Naive thymus-derived CD4-positive, alpha-beta T cell (primary cell): ENCODE measurements at places on chromosomes 6 and 20.

DNA sequence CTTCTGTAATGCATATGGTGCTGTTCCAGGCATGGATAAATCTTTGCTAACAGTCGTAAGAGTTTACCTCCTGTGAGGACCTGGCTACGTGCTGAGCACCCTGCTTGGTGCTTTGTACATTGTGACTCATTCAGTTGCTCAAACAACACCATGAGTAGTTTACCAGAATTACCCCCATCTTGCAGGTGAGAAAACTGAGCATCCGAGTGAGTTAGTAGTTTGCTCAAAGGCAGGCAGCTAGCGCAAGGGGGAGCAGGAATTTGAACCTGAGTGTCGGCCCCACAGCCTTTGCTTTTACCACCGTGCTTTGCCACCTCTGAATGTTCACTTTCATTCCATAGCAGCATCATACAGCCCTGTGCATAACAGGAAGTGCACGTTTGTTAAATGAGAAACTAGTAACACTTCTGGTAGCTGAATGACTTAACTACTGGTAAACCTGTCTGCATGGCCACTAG is 121.9 kb downstream of the MTHFD1L start:
- no peak for DNase-seq

DNA sequence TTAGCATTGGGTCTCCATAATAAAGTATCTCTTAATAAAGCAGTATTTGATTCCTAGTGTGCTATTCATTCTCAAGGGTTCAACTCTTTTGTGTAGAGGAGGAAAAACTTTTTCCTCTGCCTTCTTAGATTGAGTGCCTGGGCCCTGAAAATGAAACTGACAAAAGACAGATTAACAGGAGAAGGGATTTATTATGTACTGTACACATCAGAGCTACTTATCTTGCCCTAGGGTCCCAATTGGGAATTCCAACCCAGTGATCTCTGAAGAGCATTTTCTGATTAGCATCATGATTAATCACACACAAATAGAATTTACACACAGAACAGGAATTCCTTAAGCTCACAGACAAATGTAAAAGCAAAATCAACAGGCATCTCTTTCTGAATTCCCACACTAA is 128.9 kb downstream of the CD164 start:
- no peak for DNase-seq

DNA sequence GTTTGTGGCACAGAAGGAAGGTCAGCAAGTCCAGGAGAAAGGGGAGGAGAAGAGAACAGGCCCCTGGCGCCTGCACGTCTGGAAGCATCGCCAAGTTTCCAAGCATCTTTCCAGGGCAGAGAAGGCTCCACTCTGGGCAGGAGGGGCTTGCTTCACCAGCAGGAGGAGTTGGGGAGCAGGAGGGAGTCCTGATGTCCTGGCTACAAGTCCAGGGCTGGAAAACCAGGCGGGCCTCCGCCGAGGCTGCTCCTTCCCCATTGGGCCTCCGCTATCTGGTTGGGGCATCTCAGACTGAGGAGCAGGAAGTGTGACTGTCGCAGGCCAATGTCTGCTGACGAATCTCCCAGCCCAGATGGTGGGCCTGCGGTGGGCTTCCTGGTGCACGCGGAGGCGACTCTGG is 421.9 kb downstream of the PREX1 start:
- DNase-seq, result no peak

- no peak for DNase-seq
Measured at GRCh38 chr6:43377710-43378229, 8.3 kb upstream of the ZNF318 start.
